ENCODE measurements at places on chromosomes 1 and 21.
A peak's percentile ranks its signal among the peaks of the same experiment; 100 is the strongest.

GRCh38 chr1:32695098-32695904 is 7.3 kb downstream of the SYNC start:
- peak; percentile 68 for DNase-seq

GRCh38 chr1:149916898-149917252 is 769 bp downstream of the SV2A start:
- DNase-seq: no peak

DNA sequence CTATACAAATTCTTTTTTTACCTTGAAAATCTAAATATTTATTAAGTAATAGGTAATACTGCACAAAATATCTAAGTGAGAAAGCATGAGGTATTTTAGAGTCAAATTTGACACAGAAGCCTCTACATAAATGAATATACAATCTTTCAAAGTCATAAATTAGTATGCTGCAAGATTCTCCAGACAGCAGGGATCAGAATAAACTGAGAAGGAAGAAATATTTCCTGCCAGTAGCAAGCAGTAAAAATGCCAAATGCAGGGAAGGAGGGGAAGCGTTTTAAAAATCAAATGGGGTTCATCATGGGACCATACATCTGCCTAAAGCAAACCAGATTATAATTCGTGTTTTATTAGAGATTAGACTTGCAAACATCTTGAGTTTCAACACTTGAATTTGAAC is 18.9 kb downstream of the COLGALT2 start:
- DNase-seq: no peak

DNA sequence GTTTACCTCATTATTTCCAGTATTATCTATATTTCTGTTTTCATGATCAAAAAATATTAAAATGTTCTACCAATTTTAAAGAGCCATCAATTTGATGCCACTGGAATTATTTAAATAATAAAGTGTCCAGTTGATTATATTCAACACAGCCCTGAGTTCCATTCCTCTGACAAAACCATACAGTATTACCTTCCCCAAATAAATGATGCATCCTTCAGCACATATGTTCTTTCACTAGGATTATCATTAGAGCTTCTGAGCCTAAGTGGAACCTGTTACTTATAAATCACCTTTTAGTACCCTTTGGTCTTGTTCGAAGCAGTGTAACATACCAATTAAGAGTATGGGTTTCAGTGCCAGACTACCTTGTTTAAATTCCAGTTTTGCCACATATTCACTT is 17.3 kb upstream of the PLEKHO1 start:
- no peak for DNase-seq

- no peak for DNase-seq
These were observed 55.6 kb downstream of the UCK2 start for GRCh38 chr1:165883056-165883455.

GRCh38 chr1:67740543-67740942 is 55.5 kb downstream of the GADD45A start:
- DNase-seq: no peak

- peak; percentile 57 for DNase-seq
These were observed 627 bp upstream of the GNB1 start for GRCh38 chr1:1891349-1892078.

GRCh38 chr1:30451532-30452125 is 271.8 kb downstream of the MATN1 start:
- no peak for DNase-seq

DNA sequence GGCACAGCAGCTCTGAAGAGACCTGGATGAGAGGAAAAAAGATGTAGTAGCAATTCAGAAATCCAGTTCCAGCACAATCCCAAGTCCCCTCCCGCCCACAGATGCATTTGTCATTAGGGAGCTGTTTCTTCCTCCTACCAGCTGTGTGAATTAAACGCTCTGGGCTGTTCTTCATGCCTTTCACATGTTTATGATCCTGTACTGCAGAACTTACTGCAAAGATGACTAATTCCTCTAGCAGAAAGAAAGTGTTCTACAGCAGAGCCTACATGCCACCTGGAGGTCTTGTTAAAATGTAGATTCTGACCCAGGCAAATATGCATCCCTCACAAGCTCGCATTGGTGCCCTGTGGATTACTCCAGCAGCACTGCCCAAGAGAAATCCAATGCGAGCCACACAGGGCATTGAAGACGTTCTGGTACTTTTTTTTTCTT is 6.5 kb downstream of the ENO1 start:
- no peak for DNase-seq

DNA sequence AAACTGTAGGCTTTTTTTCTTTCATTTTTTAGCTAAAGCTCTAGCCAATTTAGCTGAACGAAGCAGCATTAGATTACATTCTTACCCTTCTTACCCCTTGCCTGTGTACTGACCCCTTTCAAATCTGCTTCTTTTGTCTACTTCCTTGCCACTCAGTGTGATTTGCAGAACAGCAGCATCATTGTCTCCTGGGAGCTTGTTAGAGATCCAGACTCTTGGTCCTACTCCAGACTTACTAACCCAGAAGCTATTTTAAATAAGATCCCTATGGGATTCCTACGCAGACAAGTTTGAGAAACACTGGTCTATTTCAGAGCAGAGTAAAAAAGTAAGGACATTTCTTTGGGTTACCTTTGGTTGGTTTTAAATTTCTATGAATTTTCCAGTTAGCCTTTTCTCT is 13.8 kb downstream of the LRRC39 start:
- DNase-seq: no peak

- no peak for DNase-seq
These were observed 8.1 kb upstream of the TSPAN1 start for GRCh38 chr1:46166521-46167462.

GRCh38 chr1:62187548-62187947 is 7.1 kb upstream of the L1TD1 start:
- no peak for DNase-seq

GRCh38 chr1:18640228-18641004 is 9.8 kb downstream of the PAX7 start:
- DNase-seq: no peak

DNA sequence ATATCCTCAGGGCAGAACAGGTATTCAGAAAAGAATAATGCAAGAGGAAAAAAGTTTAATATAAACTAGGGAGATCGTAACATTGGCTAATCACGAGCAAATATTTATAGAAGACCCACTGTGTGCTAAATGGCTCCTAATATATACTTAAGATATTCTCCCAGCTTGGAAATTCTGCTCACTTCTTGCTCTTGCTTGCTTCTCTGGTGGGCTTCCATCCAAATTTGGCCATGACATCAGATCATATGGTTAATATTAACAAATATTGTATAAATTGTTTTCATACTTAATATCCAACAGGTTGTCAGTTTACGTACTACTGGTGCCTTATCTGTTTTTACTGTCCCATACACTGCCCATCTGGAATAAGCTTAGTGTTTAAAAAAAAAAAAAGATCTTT is 1.1 kb downstream of the COX20 start:
- no peak for DNase-seq

All from KBM-7 (cell line).